Stimulated activated CD8-positive, alpha-beta memory T cell treated with anti-CD3 and anti-CD28 coated beads, Interleukin-7, amount 100 ng/mL, for 1 hour (primary cell): ENCODE measurements at places on chromosomes 7 and 10.

DNA sequence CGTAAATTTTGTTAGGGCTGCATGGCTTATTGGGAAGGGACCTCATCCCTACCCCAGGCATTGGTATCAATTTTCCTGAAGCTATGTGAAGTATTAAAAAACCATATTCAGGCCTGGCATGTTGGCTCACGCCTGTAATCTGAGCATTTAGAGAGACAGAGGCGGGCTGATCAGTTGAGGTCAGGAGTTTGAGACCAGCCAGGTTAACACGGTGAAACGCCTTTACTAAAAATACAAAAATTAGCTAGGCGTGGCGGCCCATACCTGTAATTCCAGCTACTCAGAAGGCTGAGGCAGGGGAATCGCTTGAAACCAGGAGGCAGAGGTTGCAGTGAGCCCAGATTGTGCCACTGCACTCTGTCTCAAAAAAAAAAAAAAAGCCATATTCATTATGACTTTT is 7.1 kb downstream of the TASOR2 start:
- DNase-seq: no peak

DNA sequence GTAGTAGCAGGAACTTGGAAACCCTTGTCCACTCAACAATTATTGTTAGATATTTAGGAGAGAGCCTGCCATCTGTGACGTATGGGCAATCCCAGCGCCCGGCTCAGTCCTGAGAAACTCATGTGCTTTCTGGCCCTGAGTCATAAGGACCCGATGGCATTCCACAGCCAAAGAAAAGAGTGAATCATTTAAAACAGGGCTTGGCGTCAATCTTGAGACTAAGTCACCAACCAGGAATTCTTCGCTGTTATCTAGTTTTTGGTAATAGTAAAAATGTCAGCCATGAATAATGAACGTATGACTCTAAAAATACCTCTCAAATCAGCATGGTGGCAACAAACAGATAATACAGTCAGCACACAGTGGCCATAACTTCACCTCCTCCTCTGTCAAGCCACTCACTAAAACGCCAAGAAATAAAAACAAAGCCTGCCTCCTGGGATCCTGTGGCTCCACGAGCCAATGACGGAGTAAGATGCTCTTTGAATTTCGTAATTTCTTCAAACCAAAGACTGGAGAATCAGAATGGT is 140.8 kb downstream of the ADAM12 start:
- DNase-seq: no peak

GRCh38 chr10:35219292-35219691 is 92.6 kb downstream of the CREM start:
- DNase-seq: no peak

GRCh38 chr7:149202831-149203231 is 7.5 kb downstream of the ZNF282 start:
- DNase-seq: no peak

DNA sequence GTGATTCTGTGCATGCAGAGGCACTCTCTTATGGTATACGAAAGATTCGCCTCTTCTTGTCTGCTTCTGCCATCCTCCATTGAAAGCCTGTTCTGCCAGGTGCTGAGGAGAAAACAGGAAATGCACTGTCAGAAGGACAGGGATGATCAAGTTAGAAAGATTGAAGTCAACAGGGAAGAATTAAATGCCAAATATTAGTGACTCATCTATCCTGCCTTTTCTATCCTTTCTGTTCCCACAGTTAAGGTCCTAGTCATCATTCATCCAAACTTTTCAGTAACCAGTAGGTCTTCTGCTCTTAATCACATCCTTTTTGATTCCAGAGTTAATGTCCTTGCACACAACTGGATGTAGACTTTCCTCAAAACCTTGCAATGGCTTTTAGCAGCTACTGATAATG is 4.8 kb upstream of the ZNF783 start:
- no peak for DNase-seq

- no peak for DNase-seq
Measured at GRCh38 chr7:7565746-7566650, 686 bp upstream of the MIOS start.

- DNase-seq: no peak
Measured at GRCh38 chr10:29838539-29838938, 203.8 kb upstream of the SVIL start.
